Lower lobe of right lung (tissue), 2 donors: ENCODE measurements at places on chromosomes 4 and X. TPM values are rescaled to one million over a fixed set of nuclear protein-coding genes. Genes with fewer than 3 reads are reported as not detected.
A peak's percentile ranks its signal among the peaks of the same experiment; 100 is the strongest.

The SCML2 gene
- 0.80 TPM for total RNA-seq

DNA sequence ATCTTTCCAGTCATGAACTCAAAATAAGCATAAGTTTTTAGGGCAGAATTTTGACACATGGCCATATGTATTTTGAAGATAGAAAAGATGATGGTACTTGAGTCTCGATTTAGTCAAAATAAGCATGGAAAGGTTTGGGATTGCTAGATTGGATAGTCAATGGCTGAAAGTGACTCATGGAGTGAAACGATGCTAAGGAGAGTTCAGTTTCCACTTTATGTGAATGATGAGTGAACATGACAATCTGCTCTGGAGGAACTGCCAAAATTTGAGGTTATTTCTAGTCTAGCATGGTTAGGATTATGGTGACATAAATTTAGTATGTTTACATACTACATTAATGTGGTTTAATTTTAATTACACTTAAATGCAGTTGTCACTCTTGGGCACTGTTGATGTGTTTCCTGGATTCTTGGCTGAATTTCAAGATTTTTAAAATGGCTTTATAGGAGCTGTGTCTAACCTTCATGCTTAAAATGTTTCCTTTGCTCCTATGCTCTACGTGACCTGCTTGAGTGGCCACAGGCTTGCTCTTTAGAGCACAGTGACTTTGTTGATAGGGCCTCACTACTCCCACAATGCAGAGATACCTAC is 17.1 kb downstream of the DDX3X start:
- DNase-seq, result no peak

GRCh38 chr4:2871911-2872310 is 28.3 kb downstream of the ADD1 start:
- no peak for DNase-seq

- peak; percentile 50 for DNase-seq
Observed at GRCh38 chrX:103175944-103176753, 38.8 kb upstream of the BEX4 start.

DNA sequence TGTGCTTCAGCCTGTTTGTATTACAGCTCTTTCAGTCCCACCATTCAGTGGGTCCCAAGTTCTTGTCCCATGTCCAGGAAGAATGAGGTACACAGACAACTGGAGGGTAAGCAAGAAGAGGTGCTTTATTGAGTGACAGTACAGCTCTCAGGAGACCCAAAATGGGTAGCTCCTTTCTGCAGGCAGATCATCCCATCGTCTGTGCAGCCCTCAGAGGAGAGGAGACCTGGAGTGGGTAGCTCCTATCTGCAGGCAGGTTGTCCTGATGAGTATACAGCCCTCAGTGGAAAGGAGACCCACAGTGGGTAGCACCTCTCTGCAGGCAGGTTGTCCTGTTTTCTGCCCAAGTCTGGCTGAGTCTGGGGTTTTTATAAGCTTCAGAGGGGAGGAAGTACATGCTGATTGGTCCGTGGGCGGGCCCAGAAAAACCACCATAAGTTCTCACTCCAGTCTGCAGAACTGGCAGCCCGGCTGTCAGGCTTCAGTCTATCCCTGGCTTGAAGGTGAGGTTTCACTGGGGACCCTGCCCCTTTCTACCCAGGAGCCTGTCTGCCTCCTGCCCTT is 18.0 kb downstream of the GRK4 start:
- no peak for DNase-seq
